ENCODE measurements at places on chromosomes 3 and 15.

DNA sequence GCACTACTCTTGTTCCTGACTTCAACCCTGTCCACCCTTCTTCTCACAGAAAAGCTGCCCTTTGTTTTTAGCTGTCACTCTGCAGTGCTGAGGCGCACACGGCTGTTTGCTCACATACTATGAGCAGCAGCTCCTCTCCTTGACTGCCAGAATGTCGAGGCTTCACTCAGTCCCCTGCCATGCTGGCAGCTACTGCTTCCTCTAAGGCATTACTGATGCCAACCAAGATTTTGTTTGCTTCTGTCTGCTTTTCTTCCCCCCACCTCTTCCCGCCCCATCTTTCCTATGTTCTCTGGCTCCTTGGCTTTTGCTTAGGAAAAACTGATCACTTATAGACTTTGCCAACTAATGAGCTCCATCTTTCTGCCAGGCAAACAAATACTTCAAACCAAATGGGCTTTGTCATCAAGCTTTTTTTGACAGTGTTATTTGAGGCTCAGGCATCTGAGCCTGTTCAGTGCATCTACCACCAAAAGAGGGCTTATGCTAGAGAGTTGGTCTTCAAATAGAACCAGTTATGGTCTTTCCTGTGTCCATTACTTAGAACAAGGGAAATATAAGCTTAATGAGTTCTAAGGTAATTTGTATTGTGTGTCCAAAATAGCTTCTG lies 81.0 kb downstream of the FBXL2 start:
- no peak for DNase-seq

GRCh38 chr3:45632956-45633355 lies 38.4 kb downstream of the LIMD1 start:
- DNase-seq, result no peak

DNA sequence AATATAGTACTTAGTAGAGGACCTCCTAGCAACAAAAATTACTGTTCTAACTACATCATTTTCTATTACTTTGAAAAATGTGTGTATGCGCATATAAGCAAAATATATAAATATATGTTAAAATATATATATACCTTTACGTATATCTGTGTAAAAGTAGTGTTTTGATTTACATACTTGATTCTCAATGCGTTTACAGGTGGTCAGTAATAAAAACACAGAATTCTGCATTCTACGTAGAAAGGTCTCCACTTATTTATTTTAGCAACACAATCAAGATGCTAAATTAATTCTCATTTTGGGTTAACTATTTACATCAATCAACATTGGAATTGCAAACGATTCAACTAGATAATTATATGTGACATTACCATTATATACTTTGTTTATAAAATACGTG lies 158.0 kb downstream of the ATG7 start:
- DNase-seq, result no peak

- DNase-seq, result no peak
Measured at GRCh38 chr15:78340231-78341056, at the start of gene CRABP1. Gene CRABP1 (plus strand): TSS chr15:78340353. CDS start chr15:78340429, 76 bp downstream.

DNA sequence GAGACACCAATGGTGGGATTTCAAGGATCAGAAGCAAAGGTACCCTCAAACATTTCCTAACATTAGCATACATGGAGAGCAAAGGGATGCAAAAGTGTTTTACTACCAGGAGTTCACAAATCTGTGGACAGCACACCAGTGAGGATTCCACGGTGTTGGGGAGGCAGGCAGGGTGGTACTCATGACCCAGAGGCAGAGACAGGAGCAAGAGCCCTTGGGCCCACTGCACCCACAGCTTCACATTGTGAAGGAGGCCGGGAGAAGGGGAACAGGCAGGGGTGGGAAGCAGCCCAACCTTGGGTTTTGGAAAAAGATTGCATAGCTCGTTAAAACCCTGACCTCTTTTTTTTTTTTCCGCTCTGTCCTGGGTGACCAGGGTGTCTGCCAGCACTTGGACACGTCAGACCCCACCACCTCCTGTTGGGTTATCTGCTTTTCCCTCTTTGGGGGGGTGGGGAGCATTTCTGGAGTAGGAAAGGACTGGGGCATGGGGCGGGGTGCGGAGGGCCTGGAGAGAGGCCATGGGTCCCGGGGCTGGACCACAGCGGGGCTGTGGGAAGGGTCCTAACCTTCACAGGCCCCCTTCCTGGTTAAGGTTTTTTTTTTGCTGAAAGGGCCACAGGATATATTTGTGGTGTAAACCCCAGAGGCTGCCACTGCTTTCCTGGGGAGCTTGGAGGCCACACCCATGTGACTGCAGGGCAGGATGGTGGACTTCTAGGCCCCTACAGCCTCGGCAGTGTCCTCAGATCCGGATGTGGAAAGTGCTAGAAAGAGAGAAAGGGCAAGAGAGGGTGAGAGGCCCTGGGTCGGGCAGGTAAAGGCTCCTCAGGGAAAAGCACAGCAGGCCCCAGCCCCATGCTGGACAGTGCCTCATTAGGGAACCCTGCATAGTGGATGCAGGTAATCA lies 12.5 kb downstream of the SH2D7 start:
- no peak for DNase-seq

- DNase-seq, result no peak
Measured at GRCh38 chr3:161163297-161163696, 57.8 kb upstream of the NMD3 start.

- no peak for DNase-seq
Measured at GRCh38 chr3:18672561-18672960, 247.4 kb upstream of the SATB1 start.

DNA sequence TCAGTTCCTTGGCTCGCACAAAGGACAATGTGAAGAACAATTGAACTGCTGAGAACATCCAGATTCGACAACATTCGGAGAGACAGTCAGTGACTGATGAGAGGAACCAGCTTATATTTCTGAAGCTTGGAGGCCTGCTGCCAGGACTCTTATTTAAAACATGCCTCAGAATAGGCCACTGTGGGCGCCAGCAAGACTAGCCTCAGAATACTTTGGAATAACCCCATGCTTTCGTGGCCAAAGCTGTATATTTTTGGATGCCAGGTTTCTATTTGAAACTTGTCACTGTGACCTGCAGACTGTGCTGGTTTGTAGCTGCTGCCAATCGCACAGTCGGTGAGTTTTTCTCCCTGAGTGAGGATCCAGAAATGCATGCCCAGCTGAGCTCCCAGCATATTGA lies 129.9 kb upstream of the UBE3A start:
- DNase-seq, result no peak

DNA sequence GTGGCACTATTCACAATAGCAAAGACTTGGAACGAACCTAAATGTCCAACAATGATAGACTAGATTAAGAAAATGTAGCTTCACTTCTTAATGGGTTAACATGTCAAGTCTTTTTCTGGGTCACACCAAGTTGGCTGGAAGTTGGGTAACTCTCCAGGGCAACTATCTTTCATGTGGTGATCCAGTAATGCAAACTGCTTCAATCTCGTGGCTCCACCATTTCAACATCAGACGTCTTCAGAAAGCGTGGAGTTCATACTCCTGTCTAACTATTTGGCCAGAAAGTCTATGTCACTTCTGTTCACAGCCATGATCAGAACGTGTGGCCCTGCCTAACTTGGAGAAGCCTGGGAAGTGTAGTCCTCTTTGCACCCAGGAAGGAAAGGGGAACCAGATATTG lies 32.2 kb downstream of the DUT start:
- no peak for DNase-seq

DNA sequence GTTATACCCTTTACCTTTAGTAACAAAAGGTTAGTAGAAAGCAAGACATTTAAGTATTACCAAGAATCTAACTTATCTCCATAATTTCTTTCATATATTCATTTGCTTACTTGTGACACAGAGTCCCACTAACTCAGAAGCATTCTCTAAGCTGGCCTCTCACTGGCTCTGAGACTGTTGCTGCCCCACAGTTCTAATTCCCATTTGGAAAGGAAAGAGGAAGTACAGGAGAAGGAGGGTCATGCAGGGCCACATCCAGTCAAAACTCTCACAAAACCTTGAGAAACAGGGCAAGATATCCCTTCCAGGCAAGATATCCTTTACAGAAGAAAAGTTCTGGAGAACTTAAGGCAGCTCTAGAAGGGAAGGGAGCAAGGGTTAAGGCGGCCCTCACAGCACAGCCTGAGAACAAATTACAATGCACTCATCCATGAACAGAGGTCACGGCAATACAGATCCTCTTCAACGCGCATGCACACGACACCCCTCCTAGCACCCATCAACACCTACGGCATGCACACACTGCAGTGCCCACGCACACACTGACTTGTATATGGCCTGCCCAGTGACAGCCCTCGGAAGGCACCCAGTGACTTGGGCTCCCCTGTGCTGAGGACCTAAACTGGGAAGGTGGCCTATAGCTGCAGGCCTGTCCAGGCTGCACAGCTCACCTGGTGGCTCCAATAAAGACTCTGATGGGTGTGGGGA lies 13.0 kb upstream of the MYO5C start:
- DNase-seq, result no peak

DNA sequence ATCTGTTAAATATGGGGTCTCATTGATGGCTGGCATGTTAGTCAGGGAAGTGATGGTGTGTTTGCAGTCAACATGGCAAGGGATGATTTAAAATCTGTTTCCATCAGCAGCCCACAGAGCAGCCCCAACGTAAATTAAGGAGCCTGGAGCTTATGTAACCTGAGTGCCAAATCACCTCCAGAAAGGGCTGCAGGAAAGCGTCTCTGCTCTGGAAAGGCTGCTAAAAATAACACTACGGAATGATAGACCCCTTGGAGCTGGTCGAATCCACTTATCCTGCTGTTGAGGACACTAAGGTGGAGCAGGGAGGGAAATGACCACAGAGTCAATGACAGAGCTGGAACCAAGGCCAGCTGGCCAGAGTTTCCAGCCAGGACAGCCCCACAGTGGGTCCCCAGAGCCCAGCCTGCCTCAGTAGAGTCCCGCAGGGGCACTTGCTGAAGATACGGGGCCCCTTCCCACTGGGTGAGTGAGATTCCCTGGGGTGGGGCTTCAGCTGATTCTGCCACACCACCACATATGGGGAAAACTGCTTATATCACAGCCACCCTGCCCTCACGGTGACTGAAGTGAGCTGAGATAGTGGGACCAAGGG lies 63.5 kb downstream of the EPHB1 start:
- no peak for DNase-seq

DNA sequence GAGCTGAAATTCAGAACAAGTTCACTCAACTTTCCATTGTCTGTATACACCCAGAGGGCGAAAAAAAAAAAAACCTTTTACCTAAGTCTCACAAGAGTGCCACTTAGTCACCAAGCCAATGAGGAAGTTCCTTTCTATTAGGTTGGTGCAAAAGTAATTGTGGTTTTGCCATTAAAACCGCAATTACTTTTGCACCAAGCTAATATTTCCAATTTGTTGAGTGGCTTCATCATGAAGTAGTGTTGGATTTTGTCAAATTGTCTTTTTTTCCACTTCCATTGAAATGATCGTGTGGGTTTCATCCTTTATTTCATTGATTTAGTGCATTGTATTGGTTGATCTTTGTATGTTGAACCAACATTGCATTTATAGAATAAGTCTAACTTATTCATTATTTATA lies 253.9 kb downstream of the ZIC4 start:
- DNase-seq, result no peak

- no peak for DNase-seq
Measured at GRCh38 chr15:91853948-91854638, 585 bp downstream of the SLCO3A1 start.

GRCh38 chr3:133077688-133078087 lies 39.5 kb downstream of the TMEM108 start:
- DNase-seq, result no peak

GRCh38 chr3:168165390-168166269 lies 69.9 kb upstream of the GOLIM4 start:
- DNase-seq, result peak; percentile 5

DNA sequence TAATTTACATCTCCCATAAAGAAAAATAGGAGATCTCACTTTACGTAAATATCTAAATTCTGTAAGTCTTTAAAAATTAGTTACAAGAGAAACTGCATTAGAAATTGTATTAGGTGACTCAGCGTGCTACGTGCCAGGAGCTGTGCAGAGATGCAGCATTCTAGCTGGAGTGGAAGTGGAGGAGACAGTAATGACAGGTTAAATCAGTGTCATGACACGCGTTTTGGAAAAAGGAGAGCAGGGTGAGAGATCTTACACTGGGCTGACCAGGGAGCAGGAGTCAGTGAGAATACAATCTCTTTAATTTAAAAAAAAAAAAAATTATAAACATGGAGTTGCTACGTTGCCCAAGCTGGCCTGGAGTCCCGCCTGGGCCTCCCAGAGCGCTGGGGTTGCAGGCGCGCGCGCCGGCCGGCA lies 635 bp downstream of the TUBGCP5 start:
- DNase-seq, result no peak

DNA sequence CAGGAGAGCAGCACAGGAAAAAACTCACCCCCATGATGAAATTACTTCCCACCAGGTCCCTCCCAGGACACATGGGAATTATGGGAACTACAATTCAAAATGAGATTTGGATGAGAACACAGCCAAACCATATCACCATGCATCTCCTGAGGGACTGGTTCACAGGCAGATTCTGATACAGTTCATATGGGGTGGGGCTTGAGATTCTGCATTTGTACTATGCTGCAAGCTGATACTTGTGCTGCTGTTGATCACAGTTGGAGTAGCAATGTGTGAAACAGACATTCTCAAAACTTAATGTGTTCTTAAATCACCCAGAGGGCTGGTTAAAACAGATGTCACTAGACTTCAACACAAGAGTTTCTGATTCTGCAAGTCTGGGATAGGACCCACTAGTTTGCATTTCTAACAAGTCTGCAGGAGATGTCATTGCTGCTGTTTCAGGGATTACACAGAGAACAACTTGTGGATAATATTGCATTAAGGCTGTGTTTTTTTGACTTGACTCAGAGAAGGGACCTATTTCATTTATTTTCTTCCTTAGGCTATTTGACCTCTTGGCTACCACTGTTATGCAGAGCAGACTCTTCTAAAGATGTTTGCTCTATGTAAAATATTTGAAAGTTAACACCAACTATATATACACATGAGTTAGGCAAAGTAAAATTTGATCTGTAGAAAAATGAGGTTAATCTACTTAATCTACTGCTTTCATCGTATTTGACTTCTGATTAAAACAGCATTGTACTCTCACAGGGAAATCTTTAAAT lies 194.2 kb upstream of the CNTN3 start:
- no peak for DNase-seq

GRCh38 chr3:78659386-78659987 lies 1108.3 kb downstream of the ROBO1 start:
- DNase-seq, result no peak

DNA sequence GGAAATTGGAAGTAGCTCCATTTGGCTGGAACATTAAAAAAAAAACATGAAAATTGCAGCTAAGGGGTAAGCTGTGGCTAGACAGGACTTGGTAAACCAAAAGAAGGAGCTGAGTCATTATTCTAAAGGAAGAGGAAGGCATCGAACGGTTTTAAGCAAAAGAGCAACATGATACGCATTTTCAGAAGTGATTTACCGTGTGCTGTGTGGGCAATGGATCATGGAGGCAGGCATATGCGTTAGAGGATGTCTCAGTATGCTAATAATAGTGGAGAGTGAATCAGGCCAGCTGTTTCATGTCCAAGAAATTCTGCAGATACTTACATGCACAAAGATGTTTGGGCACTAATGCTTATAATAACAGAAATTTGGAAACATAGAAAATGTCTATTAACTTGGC lies 409.1 kb upstream of the ATP11B start:
- no peak for DNase-seq

Measured in GM12892 (cell line).